ENCODE measurements at places on chromosomes 7 and 10.

DNA sequence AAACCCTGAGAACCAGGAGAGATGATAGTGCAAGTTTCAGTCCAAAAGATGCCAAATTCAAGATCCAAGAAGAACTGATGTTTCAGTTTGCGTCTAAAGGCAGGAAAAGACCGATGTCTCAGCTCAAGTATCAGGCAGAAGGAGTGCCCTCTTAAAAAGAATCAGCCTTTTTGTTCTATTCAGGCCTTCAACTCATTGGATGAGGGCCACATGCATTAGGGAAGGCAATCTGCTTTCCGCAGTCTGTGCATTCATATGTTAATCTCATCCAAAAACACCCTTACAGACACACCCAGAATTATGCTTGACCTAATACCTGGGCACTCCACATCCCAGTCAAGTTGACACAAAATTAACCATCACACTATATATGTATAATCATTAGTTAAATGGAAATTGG lies 45.2 kb downstream of the DNAJB9 start:
- no peak for DNase-seq

DNA sequence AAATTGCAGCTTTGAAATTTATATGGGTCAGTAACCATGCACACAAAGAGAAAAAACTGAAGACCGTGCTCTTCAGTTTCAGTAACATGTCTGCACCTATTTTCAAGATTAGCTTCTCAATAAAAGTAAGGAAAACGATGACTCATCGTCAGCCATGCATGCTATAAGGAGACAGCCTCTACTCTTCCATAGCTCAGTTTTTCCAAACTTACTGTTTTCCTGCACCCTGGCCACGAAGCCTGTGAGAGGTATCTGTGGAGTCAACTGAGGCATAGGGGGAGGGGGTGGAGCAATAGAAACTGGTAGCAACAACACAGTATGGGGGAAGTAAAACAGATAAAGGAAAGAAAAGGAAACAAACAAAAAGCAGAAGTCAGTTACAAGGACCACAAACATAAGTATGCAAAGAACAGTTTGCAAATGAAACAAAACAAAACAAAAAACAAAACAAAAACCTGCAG lies 58.0 kb downstream of the PDSS1 start:
- no peak for DNase-seq

- no peak for DNase-seq
These were observed 4.4 kb downstream of the DOCK4 start for GRCh38 chr7:112201839-112202238.

GRCh38 chr7:141593134-141593533 lies 41.9 kb downstream of the AGK start:
- DNase-seq, result no peak

DNA sequence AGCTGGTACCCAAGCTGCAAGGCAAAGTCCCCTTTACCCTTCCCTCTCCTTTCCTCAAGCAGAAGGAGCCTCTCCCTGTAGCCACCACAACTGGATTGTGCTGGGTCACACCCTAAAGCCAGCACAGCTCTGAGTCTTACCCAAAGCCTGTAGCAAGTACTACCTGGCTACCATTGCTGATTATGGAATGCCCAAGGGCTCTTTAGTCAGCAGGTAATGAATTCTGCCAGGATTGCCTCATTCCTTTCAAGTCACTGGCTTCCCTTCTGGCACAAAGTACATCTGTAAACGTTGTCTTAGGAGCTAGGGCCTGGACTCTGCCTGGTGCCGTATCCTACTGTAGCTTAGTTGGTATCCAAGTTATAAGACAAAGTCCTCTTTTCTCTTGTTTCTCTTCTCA lies 52.0 kb downstream of the FAS start:
- no peak for DNase-seq

DNA sequence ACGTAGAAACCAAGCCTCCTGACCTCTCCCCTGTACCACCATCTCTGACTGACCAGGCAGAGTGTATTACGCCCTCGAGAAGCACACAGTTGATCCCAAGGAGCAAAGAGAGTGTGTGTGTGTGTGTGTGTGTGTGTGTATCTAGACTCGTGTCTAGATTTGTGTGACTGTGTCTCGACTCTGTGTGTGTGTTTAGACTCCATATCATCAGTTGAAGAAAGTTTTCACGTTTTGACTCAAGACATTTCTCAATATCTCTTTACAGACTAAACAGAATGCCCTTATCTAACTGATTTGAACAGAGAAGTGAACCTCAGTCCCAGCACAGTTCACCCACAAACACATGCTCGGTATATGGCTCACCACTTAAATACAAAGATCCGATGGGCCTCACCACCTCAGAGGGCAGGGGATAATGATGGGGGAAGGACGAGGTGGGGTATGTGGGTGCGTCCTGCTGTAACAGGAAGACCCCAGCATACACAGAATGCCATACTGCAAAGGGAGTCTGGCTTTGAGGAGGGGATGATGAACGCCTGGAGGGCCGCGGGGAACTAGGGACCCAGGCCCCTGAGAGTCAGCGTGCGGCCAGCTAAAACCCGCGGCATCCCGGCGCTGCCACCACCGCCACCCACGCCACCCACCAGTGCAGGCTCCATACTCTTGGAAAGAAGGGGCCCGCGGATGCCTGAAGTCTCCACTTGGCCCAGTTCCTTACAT lies 780 bp downstream of the ALDH18A1 start:
- no peak for DNase-seq

DNA sequence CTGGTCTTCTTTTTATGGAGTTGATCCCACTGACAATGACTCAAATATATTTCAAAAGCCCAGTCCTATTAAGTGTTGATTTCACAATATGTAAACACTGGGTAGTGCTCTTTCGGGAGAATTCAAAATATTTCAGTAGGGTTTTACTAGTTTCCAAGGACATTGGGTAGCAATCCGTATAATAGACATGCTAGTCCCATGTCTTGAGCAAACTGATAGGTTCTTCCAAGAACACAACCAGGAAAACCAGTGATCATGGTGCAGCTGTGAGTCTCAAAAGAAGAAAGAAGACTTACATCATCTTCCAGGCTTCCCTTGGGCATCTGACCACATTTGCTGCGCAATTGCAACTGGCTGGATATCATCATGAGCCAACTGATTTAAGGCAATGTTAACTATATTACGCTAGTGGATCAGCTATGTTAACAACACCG lies 59.3 kb upstream of the APBB1IP start:
- DNase-seq, result no peak

GRCh38 chr7:90347759-90348158 lies 1.2 kb downstream of the GTPBP10 start:
- DNase-seq, result no peak

GRCh38 chr10:61529208-61529607 lies 76.0 kb upstream of the TMEM26 start:
- no peak for DNase-seq

DNA sequence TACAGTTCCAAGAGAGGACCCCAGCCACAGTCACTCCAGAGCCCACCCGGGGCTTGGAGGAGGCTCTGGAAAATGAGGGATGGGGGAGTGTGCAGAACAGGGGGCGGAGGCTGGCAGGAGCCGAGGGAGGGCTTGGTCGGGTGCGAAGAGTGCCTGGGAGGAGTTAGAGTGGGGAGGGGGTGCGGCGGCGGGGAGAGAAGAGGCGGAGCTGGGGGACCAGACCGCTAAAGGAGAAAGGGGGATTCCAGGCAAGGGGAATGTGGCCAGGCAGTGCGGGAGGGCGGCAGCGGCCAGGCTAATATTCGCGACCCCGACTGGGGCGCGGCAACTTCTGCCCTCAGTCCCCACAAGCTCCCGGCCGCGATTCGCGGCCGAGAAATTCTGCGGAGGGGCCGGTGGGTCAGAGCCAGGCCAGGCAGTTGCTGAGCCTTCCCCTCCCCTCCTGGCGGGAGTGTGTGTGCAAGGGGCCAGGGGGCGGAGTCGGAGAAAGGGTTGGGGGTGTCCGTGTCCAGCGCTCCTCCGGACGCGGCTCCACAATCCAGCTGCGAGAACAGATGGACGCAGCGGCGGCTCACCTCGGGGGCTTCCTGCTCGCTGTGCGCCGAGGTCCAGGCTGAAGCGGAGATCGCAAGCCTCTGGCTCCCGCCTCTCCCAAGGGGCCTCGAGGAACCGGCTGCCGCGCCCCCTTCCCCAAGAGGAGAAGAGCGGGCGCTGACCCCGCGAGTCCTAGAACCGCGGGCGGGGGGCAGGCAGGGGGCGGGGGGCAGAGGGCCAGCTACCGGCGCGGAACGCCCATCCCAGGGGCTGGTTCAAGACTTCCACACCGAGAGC lies 612 bp upstream of the SLC18A3 start:
- DNase-seq, result no peak

DNA sequence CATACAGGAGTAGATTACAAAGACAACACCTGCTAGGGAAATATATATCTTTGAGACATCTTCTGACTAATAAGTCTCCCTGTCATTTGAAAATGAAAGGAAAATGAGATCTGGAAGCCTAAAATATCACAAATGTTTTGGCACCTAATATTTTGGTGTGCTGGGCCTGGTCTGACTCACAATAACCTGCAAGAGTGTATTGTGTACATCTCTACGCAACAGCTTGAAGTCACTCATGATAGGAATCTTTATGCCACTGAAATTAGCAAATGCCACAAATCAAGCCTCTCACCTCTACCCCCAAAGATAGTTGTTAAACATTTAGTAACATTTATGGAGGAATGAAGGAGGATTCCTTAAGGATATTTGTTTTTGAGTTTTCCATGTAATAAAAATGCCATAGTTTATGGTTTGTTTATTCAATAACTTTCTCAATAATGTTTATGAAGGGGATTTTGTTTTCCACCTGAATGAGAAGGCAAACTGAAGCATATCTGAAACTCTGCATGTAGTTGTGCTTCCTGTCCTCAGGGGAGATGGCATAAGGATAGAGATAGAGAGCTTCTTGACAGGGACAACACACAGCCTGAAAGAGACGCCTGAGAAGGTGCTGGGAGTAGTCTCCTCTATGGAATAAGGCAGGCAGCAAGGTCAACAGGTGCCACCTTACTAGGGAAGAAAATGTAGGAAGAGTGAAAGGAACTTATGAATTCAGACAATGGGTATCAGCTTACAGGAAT lies 197.4 kb downstream of the AHR start:
- no peak for DNase-seq

DNA sequence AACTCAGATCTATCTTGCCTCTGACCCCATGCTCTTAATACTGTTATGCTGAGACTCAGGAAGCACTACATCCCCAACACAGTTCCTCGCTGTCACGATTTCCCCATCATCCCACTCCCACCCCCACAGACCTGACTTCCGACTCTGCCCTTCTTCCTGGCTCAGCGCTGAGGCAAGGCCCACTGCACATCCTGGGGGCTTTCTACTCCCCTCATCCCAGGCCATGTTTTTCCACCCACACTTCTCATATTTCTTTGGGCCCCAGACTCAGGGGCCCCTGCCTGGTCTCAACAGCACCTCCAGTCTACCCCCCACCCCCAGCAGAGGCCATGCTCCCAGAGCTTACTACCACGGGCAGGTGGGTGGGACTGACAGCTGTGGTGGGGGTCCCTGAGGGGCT lies 7.7 kb upstream of the NDST2 start:
- DNase-seq, result no peak

- DNase-seq, result no peak
These were observed 66.7 kb downstream of the CREB3L2 start for GRCh38 chr7:137934941-137935883.

DNA sequence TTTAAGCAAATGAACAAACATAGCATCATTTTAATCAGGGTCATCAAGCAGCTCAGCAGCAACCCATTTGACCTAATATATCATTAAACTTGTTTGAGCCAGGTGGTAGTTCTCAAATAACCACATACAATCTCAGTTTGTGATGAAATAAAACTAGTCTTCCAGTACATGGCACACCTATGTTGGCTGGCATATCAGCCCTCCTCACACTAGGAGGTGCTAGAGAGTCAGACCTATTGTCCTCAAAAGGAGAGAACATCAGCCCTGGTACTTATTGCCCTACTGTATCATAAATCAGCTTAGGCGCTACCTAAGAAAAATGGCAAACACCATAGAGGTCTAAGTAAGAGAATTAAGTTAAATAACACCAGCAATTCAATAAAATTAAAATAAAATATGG lies 81.7 kb downstream of the CABCOCO1 start:
- DNase-seq, result no peak

DNA sequence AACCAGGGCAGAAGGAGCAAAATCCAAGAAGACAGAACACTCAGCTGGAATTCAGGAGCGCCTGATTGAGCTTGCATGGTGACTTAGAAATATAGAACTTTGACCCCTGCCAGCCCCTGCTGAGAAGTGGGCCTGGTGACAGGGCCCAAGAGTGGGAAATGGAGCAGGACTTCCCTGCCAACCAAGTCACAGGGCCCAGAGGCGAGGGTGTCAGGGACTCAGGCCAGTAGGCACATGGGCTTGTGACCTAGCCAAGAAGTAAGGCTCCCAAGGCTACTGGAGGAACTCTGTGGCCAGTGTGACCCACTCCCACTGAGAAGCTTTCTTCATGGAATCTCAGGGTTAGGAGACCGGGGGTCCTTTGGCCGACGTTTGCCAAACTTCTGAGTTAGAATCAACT lies 31.9 kb downstream of the LRRC20 start:
- no peak for DNase-seq

- DNase-seq, result no peak
These were observed 15.3 kb upstream of the ASB4 start for GRCh38 chr7:95470452-95470851.

GRCh38 chr10:129122846-129123245 lies 344.2 kb upstream of the MGMT start:
- DNase-seq, result no peak

DNA sequence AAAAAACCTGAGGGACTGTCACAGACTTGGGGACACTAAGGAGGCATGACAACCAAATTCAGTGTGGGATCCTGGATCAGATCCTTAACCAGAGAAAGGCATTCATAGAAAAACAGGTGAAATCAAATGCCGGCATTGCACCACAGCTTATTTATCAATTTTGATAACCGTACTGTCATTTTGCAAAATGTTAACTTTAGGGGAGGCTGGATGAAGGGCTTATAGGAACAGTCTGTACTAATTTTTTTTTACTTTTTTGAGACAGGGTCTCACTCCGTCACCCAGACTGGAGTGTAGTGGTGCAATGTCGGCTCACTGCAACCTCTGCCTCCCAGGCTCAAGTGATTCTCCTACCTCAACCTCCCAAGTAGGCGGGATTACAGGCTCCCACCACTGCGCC lies 217.1 kb downstream of the ELMO1 start:
- DNase-seq, result no peak

GRCh38 chr7:147547252-147547897 lies 1043.2 kb upstream of the C7orf33 start:
- no peak for DNase-seq

DNA sequence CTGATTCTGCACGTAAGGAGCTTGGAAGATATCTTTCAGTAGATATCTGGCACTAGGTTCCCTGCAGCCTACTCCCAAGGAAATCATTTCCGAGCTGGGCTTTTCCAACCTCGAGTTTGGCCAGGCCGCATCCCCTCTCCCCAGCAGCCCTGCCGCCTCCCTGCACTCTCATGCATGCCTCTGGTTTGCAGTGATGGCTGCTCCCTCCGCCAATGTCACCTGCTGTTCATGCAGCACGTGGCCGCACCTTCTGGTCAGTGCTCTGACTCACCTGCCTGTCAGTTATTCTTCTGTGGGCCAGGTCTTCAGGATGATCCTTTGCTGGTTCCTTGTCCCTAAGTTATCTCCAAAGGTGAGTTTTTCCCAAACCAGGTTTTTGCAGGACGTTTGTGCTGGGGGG lies 50.6 kb upstream of the RASGEF1A start:
- DNase-seq, result no peak

GRCh38 chr7:74225400-74225799 lies 15.6 kb downstream of the LAT2 start:
- no peak for DNase-seq

- DNase-seq, result no peak
These were observed 434 bp upstream of the PLEKHA8 start for GRCh38 chr7:30027740-30028215.
